Fibroblast of mammary gland (primary cell): ENCODE measurements at places on chromosomes 4 and X.

- peak; percentile 77 for DNase-seq
Observed at GRCh38 chr4:185005219-185005819, 13.0 kb upstream of the HELT start.

- DNase-seq: peak; percentile 49
Observed at GRCh38 chr4:99117876-99118693, 26.0 kb downstream of the ADH4 start.

DNA sequence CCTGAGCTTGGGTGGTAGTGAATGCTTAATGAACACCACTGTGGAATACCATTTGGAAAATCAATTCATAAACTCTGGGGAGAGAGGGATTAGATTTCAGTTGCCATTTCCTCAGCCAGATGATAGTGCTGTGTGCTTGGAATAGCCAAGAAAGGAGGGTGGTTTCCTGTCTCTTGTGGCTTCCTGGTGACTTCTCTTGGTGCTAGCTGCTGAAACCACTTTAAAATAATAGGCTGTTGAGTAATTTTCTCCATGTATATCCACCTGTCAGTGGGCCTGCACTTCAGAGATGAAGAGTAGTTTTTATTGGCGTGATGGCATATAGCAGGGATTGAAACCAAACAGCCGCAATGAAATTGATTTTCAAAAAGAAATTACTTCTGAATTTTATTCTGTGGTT, 11.8 kb downstream of the EDA start:
- DNase-seq: no peak

DNA sequence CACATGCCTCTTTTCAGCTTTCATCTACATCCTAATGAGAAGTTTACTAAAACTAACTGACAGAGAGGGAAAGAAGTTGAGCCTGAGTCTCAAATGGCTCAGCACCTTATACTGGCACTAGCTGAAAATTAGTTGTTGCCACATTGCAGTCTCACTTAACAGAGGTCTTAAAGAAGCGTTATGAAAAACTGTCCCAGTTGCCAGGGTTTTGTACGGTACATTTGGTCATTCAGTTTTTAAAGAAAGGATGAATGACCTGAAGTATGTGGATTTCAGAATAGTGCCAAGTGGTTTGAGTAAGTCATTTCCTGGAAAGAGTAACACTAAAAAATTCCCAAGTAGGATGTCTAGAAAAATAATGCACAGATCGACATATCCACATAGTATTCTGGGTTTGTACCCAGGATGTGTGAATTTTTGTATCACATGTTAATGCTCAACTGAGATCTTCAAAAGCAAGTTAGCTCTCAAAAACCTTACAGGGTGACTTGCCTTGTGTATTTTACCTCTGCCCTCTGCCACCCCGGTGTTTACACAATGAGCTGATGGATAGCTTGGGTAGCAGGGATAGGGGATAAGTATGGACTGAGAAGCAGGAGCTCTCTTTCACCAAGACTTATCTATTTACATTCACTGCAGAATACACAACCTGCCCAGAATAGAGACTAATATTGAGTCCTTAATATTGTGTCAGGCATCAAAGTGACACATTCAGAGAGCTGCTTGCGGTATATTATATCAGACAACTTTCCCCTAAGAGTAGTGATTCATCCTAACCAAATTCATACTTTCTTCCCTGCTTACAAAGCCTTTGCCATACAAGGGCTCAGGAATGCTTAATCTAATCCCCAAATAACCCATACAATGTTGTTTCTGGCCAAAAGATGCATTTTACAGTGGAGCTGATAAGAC, 1075.7 kb upstream of the PABPC4L start:
- no peak for DNase-seq

GRCh38 chr4:65023081-65023480, 613.8 kb upstream of the TECRL start:
- no peak for DNase-seq

- no peak for DNase-seq
Observed at GRCh38 chr4:650951-651883, 22.9 kb downstream of the ATP5ME start.

DNA sequence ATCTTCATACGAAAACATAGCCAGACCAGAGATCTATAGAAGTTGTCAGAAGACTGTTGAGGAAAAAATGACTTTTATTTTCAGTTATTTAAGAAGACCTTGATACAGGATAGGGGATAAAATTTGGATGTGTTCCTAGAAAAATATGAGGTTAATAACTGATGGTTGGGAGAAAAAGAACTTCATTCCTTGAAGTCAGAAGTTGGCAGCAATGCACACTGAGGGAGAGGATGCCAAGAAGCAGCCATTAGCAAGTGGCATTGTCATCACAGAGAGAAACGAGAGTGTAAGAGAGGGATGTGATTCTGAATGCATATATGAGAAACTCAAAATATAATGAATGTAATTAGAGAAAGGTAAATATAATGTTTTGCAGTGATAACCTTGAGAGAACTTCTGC, 382.1 kb upstream of the EPHA5 start:
- peak; percentile 2 for DNase-seq

- DNase-seq: peak; percentile 59
Observed at GRCh38 chr4:76305971-76306881, at the start of gene STBD1. Gene STBD1 (plus strand): TSS chr4:76306733. CDS start chr4:76306770, 37 bp downstream.

DNA sequence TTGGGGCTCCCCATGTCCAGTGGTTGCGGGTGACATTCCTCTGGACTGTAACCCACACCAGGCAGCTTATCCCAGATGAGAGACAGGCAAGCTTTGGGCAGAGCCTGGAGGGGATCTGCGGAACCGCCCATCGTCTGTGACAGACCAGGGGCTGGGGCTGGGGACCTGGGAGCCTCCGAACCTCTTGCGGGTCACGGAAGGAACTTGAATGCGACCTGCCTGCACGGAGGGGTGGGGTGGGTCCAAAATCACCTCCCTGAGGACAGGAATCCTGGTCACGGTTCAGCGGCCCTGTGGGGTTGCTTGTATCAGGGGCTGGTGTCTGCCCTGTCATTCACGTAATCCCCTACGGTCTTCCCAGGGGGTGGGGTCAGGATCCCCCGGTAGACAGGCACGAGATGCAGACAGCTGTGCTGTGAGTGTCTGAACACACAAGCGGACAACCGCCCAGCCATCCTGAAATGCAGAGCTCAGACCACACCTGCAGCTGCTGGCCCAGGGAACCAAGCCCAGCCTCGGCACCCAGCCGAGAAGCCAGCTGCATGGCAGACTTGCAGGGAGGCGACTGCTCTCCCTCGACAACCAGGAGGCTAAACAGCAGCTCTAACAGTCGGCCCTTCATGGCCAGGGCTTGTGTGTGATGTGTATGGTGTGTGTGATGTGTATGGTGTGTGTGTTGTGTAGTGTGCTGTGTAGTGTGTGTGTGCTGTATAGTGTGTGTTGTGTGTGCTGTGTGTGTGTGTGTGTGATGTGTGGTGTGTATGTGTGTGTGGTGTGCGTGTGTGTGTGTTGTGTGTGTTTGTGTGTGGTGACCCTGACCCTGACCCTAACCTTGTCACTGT, 105.9 kb upstream of the ADRA2C start:
- no peak for DNase-seq

GRCh38 chrX:151816934-151817333, 82.4 kb downstream of the CNGA2 start:
- peak; percentile 25 for DNase-seq

- DNase-seq: no peak
Observed at GRCh38 chr4:108885211-108885610, 122.4 kb upstream of the ETNPPL start.

- DNase-seq: peak; percentile 5
Observed at GRCh38 chr4:137905930-137906329, 336.2 kb downstream of the SLC7A11 start.

DNA sequence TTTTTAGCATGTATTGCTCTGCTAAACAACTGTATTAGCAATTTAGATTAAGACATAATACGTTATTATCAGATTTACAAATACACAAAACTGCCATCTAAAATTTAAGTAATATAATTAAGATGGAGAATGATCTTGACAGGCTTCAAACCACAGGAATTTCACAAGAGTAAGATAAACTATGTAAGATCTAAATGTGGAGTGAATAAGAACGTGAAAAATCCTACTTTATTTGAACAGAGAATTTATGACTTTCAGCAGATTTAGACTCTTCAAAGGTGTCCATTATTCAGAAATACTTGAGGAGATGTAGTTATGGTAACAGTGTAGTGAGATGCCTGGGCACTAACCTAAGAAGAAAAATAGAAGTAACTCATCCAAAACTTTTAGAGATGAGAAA, 73.2 kb downstream of the SLC4A4 start:
- no peak for DNase-seq

- no peak for DNase-seq
Observed at GRCh38 chrX:114906984-114907510, 110.4 kb downstream of the IL13RA2 start.

DNA sequence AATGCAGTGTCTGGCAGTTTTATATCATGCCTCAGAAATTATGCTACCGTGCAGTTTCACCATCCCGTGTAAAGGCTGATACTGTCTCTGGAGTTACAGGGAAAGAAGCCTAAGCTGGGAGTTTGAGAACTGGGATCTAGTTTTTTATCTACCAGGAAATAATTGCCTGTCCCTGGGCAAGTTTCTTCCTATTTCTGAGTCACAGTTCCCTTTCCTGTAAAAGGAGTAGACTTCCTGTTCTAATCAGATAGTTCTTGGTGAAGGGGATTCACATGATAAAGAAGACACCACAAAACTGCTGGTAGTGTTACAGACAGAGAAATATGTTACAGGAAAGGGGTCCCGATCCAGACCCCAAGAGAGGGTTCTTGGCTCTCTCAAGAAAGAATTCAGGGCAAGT, 17.1 kb downstream of the HERC3 start:
- no peak for DNase-seq

DNA sequence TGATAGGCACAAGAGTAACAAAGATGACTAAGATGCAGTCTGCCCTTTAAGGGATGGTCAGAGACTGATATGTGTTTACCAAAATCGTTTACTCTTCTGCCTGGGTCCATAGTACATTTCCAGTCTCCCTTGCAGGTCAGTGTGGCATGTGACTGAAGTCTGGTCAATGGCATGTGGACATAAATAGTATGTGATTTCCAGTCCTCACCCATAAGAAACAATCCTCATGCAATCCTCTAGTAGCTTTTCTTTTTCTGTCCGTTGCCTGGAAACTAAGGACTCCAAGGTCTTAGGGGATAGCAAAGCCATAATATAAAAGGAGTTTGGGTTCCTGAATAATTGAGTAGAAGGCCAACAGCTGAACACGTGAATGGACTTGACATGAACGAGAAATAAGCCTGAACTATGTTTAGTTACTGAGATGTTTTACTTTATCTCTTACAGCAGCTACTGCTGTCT, 1.1 kb downstream of the SLC9B2 start:
- DNase-seq: peak; percentile 34

- DNase-seq: no peak
Observed at GRCh38 chrX:39854772-39855747, 242.7 kb downstream of the BCOR start.

DNA sequence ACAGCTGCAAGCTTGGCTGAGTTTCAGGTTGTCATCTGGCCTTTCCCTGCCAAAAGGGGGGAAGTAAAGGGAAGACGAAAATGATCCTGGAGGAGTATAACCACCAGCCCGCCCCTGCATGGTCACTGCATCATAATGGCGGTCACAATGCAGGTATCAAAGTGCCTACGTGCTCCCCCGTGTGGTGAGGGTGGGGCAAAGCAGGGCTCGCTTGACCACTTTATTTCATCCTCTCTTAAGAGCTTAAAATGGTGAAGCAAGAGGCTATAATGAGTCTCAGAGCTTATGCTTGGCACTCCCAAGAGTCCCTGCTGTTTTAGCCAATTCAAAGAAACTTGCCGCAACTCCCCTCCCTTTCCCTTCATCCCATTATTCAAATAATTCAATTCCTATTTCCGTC, 105.6 kb downstream of the APOOL start:
- peak; percentile 19 for DNase-seq

GRCh38 chrX:3425031-3425430, 78.6 kb upstream of the MXRA5 start:
- DNase-seq: no peak

- peak; percentile 91 for DNase-seq
Observed at GRCh38 chr4:26083987-26084386, 170.0 kb downstream of the SMIM20 start.

GRCh38 chr4:52641854-52642563, 17.1 kb downstream of the USP46 start:
- DNase-seq: peak; percentile 76

DNA sequence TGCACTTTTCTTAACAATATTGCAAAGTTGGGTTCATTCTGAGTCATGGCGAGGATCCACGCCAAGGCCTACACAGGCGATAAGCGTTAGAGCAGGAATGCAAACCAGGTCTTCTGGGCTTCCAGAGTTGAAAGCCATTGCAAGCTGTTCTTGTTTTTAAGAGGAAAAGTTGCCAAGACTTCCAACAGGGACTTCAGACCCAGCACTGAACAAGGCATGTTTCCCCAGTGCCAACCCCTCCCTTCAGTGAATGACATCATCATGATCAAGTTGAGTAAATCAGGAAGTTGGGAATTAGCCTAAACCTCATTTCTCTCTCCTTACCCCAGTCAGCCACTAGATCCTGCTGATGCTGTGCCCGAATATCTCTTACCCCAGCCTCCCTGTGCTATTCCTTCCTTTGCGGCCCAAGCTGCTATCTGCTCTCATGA, 355.1 kb downstream of the HS3ST1 start:
- DNase-seq: peak; percentile 87

GRCh38 chr4:70908993-70909556, 6.9 kb downstream of the MOB1B start:
- no peak for DNase-seq

- DNase-seq: no peak
Observed at GRCh38 chrX:101062176-101062575, 10.3 kb upstream of the TRMT2B start.

DNA sequence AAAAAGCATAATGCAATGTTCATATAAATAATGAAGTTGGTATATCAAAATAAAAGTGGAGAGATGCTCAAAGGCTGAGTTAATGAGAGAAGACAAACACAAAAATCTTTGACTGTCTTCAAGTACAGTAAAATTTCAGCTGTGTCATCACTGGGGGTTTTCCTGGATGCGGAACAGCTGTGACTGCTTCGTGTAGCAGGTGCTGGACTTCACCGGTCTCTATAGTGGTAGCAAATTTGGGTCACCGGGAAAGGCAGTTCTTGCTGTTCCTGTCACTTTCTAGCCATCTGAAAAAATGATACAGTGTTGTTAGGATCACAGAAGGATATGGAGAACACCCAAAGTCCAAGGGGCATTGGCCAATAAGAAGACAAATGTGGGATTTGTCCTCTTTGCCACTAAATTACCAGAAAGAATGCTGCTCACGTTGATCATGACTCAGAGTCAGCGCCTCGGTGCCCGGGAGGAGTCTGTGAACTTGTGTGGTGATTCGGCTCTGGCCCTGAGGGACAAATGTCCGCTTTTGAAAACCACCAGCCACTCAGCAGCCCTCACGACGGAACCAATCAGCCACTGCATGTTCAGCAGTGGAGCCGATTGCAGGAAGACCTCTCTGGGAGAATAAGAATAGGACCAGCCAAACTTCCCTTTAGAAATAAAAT, 230.1 kb upstream of the FAT1 start:
- DNase-seq: peak; percentile 58

- DNase-seq: no peak
Observed at GRCh38 chr4:138188406-138189084, 53.6 kb downstream of the SLC7A11 start.

- peak; percentile 36 for DNase-seq
Observed at GRCh38 chr4:47862297-47862696, 24.4 kb upstream of the CORIN start.

- DNase-seq: peak; percentile 83
Observed at GRCh38 chr4:153114771-153115321, 89.4 kb upstream of the TRIM2 start.
